ENCODE measurements at places on chromosomes 13 and 19. TPM values are rescaled to one million over a fixed set of nuclear protein-coding genes. Genes with fewer than 3 reads are reported as not detected.

The RFPL4AL1 gene
- total RNA-seq = not detected

GRCh38 chr19:13796301-13797057 is 1.2 kb downstream of the ZSWIM4 start:
- no peaks in the 10 kb centered on the region for H3K36me3 ChIP-seq
- H3K4me1 ChIP-seq = peaks cover 7% of the 10 kb centered on the region
- H3K4me3 ChIP-seq = peak overlapping the region; percentile 100
- H3K27ac ChIP-seq = peak overlapping the region; percentile 84
- no peak for ATAC-seq

- no peaks in the 10 kb centered on the region for H3K27me3 ChIP-seq
- ATAC-seq = no peak
- H3K36me3 ChIP-seq = peaks cover 35% of the 10 kb centered on the region
- no peak overlapping the region for H3K4me3 ChIP-seq
Measured at GRCh38 chr19:961866-962620, 22.1 kb upstream of the WDR18 start.

The FCGBP gene
- 2.1 TPM for total RNA-seq

- H3K4me1 ChIP-seq = no peaks in the 10 kb centered on the region
- H3K27ac ChIP-seq = no peak overlapping the region
- H3K27me3 ChIP-seq = no peaks in the 10 kb centered on the region
- no peak overlapping the region for H3K4me3 ChIP-seq
Measured at GRCh38 chr19:11451871-11452619, 16.6 kb downstream of the PRKCSH start.

GRCh38 chr13:66914155-66914554 is 316.0 kb downstream of the PCDH9 start:
- H3K27me3 ChIP-seq = no peaks in the 10 kb centered on the region
- H3K4me1 ChIP-seq = no peaks in the 10 kb centered on the region
- no peak overlapping the region for H3K4me3 ChIP-seq
- no peaks in the 10 kb centered on the region for H3K36me3 ChIP-seq
- ATAC-seq = no peak
- H3K27ac ChIP-seq = no peak overlapping the region

GRCh38 chr19:42655748-42656147 is 61.0 kb upstream of the CEACAM8 start:
- no peak overlapping the region for H3K4me3 ChIP-seq
- no peaks in the 10 kb centered on the region for H3K4me1 ChIP-seq
- H3K27ac ChIP-seq = no peak overlapping the region
- ATAC-seq = no peak
- H3K36me3 ChIP-seq = no peaks in the 10 kb centered on the region

Data from activated T-helper 17 cell treated with anti-CD3 and anti-CD28 coated beads, Interleukin-2, amount 50 U/mL, for 72 hours (primary cell).